Endothelial cell of umbilical vein (primary cell): ENCODE measurements at places on chromosomes 1 and 21.

DNA sequence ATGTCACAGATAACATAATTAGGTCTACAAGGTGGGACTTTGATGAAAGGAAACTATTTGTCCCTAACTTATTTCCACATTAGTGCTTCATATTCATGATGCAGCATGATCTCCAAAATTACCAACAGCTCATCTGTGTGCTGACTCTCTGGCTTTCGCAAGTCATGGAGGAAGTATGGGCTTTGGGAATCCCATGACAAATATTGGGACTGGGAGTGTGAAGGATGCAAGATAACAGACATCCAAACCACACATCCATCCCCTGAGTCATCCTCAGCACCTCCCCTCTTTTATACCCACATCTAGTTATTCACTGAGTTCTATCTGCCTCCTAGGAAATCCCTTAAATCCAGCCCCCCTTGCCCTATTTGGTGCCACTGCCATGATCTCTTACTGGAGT, 102.8 kb upstream of the COL24A1 start:
- no peak for DNase-seq

DNA sequence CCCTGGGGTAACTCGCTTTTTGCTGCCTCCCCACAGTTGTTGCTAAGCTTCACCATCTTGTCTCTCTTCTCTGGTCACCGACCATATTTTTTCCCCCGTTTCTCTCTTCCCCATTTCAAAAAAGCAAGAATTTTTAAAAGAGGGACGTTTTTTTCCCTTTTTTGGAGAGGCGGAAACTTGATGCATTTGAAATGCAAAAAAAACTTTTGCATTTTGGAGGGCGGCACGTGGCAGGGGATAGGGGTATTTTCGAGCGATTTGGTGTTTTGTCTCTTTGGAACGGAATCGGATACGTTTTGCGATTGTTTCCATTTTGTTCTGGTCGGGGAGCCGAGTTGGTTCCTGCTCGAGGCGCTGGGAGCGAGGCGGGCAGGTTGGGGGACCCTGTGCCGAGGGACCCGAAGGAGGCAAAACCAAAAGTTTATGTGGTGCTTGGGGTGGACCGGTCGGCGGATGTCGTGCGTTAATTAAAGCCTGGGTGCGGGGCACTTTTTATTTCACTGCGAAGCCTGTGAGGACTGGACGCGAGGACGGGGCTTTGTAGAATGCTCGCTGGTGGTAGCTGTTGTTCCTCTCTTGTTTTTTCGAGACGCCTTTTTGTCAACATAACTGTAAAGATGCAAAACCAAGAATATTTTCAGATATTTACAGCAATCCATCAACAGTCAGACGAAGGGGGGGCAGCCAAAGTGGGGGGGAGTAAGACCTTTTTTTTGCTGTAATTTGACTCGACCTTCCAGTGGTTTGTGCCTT, 884 bp downstream of the H3-3A start:
- DNase-seq, result peak; percentile 68

GRCh38 chr1:224212618-224213061, 29.6 kb downstream of the DEGS1 start:
- DNase-seq, result no peak

DNA sequence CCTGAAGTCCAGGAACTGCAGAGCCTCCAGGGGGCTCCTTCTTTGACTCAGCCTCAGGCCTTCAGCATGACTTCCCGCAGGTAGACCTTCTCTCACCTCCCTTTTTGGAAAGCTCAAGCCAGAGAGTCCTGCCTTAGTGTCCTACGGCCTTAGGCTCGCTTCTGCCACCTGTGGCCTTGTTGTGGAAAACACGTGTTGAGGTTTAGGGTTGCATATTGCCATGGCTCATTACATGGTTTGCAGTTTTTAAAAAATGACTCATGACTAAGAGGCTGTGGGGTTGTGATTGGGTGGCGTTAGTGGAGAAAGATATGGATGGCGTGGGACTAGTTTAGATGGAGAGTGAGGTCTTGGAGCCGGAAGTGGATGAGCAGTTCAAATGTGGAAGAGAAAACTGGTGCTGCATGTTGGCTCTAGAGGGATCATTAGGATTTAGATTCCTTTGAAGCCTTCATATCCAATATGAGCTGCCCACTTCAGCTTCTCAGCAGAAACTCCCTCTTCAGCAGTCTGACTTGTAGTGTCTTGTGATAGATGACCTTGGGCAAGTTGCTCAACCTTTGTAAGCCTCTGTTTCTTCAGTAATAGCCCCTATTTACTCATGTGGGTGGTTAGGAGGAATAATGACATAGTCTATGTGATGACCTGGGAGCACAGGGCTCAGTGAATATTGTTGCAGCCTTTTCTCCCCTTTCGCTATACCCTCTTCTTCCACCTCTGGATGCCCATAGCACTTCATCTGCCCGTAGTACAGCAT, 6.5 kb upstream of the FGGY start:
- DNase-seq, result peak; percentile 45

DNA sequence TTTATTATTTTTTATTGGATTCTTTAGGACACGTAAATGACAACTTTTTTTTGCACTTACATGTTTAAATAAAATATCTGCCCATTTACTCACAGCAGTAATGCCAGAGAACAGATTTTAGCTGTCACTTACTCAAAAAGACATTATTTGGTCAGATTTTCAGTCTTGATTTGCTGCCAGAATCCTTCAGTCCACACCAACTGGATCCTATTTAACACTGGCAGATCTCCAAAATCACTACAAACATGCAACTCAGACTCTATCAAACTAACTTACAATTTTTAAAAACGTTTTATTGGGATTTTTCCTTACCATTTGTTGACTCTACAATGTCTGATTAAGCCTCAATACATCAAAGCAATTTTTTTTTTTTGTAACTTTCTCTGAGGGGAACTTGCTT, 11.1 kb downstream of the ATP6V1G3 start:
- DNase-seq, result peak; percentile 74

- DNase-seq, result no peak
Observed at GRCh38 chr1:192284927-192285326, 31.9 kb upstream of the RGS21 start.

- DNase-seq, result no peak
Observed at GRCh38 chr21:26652854-26653253, 79.8 kb upstream of the CYYR1 start.

DNA sequence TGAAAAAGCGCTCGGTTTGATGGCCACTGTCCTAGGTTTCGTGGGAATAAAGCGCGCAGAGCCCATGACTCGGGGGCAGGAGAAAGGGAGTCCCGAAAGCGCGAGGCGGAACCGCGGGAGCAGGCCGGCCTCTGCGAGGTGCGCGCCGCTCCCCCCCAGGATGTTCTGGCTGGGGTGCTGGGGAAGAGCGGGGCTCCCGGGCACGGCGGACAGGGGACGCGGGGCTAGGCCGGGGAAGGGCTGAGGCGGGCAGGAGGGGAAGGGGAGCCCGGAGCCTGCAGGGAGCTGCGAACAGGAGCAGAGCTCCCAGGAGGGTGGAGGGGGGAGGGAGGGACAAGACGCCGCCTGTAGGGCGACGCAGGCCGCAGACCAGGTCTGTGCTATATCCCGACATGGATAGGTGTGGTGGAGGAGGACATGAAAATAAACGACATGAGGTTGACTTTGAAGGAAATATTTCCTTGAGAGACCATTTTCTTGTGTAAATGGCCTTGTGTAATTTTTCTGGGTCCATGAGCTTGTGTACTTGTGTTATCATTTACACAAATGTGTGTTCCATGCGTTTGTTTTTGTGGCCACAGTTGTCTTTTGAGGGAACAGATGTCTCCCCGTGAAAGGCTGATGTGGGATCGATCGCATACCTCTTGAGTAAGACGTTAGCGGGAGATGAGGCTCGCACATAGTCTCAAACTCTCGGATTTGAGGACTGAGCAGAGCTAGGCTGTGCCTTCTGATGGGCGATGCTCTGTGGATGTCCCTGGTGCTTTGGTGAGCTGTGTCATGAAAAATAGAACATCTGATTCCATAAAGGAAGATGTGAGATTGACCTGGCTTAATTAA, 1.3 kb downstream of the PCNT start:
- DNase-seq, result peak; percentile 59

- peak; percentile 24 for DNase-seq
Observed at GRCh38 chr1:19644681-19645410, 735 bp downstream of the NBL1 start.

DNA sequence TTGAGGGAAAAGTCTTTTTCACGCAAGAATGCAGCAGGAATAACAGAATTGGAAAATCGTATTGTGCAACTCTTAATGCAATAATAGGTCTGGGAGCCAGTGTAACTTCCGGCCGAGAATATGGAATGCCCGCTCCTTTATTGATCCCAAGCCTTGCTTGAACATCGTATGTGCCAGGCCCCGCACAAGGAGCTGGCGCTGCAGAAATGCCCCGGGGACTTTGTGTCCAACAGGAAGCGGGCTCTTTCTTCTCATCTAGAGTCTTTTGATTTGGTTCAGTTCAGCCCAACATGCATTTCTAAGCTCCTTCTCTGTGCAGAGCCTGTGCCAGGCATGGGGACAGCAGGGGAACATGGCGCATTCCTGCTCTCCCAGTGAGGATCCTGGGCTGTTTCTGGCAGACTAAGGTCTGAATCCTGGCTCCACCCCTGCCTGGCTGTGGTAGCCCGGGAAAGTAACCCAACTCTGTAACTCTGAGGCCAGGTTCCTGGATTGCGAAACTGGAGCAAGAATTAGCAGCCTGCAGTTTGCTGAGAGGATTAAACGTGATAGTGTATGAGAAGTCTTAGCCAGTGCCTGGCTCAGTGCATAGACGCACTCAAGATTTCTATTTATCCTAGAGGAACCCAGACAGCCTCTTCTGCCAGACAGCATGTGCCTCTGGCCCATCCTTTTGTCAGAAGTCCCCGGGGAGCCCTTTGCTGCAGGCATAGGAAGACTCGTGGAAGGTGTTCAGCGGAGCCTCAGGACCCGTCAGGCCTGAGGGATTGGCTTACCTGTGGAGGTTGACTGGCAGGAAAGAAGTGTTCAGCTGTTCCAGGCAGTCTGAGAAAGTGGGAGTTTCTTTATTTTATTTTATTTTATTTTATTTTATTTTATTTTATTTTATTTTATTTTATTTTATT, 987 bp upstream of the CDCP2 start:
- no peak for DNase-seq

- DNase-seq, result peak; percentile 81
Observed at GRCh38 chr1:223731133-223731770, 18.9 kb downstream of the CAPN2 start.

DNA sequence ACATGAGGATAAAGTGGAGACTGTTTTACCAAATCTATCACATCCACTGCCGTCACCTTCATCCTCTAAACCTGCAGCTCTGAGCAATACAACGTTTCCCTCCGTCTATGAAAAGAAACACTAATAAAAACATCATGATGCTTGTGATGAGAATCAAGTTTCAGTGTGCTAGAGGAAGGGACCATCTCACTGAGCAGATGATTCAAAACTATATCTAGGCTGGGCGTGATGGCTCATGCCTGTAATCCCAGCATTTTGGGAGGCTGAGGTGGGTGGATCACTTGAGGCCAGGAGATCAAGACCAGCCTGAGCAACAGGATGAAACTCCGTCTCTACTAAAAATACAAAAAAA, 14.7 kb upstream of the MYOM3 start:
- DNase-seq, result no peak
